ENCODE measurements at places on chromosomes 13 and 19.

DNA sequence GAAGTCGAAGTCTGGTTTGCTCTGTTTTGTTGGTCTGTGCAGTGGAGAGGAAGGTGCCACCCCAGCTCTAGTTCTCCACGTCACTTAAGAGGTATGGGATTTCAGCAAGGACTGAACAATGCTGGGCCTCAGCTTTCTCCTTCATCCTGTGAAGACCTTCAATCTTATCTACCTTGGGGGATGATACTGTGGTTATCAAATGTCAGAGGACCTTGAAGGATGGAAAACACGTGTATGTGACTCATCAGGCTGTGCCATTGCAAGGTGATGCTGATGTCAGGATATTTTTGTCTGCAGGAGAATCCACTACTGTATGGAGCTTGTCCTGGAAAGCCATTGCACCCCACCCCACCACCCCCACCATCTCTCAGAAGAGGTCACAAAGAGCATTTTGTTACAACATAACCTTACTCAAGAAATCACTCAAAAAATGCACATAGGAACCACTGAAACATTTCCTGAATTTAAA lies 81.4 kb upstream of the UQCRFS1 start:
- DNase-seq: no peak

GRCh38 chr13:73433890-73434289 lies 375.1 kb downstream of the KLF5 start:
- no peak for DNase-seq

- DNase-seq: no peak
Observed at GRCh38 chr13:73465617-73465971, 406.8 kb downstream of the KLF5 start.

GRCh38 chr19:1616875-1617274 lies 11.6 kb upstream of the UQCR11 start:
- no peak for DNase-seq

DNA sequence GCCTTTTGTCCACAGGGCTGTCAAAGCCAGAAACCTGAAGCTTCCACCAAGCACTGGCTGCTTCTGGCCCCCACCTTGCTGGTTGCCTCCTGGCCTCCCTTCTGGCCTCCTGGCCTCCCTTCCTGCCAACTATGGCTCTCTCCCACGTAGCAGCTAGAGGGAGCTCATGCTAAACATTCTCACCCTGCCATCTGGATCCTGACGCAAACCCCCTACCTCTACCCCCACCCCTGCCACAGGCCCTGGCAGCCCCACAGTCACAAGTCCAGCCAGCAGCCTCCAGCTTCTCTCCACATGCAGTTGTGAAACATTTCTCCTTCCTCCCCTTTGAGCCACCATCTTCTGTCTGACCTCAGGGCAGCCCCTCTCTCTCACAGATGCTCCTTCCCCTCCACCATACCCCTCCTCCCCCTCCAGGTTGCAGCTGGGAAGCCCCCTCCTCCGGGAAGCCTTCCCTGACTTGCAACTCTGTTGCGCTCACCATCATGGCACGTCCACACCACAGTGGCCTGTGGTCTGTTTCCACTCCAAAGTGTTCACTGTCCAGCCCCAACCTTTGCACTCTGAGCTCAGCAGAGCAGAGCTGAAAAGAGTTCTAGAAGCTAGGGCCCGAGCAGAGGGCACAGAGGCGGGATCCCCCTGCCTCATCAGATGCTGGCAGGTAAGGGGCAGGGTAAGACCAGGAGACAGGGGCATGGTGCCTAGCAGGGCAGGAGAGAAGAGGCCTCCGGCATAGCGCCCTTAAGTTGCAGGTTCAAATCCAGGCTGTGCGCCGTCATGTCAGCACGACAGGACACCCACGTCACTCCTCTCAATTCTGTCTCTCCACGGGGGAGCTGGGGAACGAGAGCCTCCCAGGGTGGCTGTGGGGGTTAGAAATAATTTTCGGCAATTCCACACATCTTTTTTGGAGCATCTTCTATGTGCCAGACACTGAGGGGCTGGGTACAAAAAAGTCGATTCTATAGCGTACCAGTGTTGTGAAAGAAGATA lies 7.3 kb downstream of the ADGRL1 start:
- no peak for DNase-seq

GRCh38 chr13:84997858-84998257 lies 801.4 kb downstream of the SLITRK6 start:
- DNase-seq: no peak
